ENCODE measurements at places on chromosomes 4 and X. TPM values are rescaled to one million over a fixed set of nuclear protein-coding genes. Genes with fewer than 3 reads are reported as not detected.

PLK4 gene
- 31.1 TPM for total RNA-seq

MAML3 gene
- 12.1 TPM for total RNA-seq

TMPRSS11D gene
- not detected for total RNA-seq

TRMT10A gene
- 5.1 TPM for total RNA-seq

SPANXN4 gene
- total RNA-seq: not detected

MFAP3L gene
- 1.9 TPM for total RNA-seq

GRIA2 gene
- not detected for total RNA-seq

NAA11 gene
- total RNA-seq: not detected

BMPR1B gene
- total RNA-seq: 8.7 TPM

JCHAIN gene
- total RNA-seq: not detected

AFP gene
- 252 TPM for total RNA-seq

CLDN22 gene
- total RNA-seq: not detected

STK26 gene
- total RNA-seq: 37.1 TPM

MAGEE2 gene
- not detected for total RNA-seq

MORC4 gene
- 69.7 TPM for total RNA-seq

CCSER1 gene
- 3.6 TPM for total RNA-seq

UGT8 gene
- total RNA-seq: 14.8 TPM

SMIM31 gene
- total RNA-seq: not detected

FAM47B gene
- not detected for total RNA-seq

ASB12 gene
- total RNA-seq: not detected

ANAPC4 gene
- total RNA-seq: 24.9 TPM

ZNF141 gene
- 28.4 TPM for total RNA-seq

NIPAL1 gene
- 18.1 TPM for total RNA-seq

HSPA4L gene
- 3.6 TPM for total RNA-seq

APELA gene
- total RNA-seq: 34.8 TPM

ZNF157 gene
- total RNA-seq: not detected

ADH1C gene
- 0.23 TPM for total RNA-seq

CSAG1 gene
- not detected for total RNA-seq

ZCCHC13 gene
- not detected for total RNA-seq

ANTXR2 gene
- total RNA-seq: 0.97 TPM

ASMT gene
- not detected for total RNA-seq

RBMXL3 gene
- total RNA-seq: not detected

CTAG2 gene
- total RNA-seq: not detected

CCDC120 gene
- 17.6 TPM for total RNA-seq

CHRDL1 gene
- not detected for total RNA-seq

CPXCR1 gene
- not detected for total RNA-seq

SSX2B gene
- total RNA-seq: not detected

NPY5R gene
- not detected for total RNA-seq

APOOL gene
- total RNA-seq: 21.8 TPM

PPARGC1A gene
- 0.09 TPM for total RNA-seq

SSX3 gene
- not detected for total RNA-seq

EVC gene
- not detected for total RNA-seq
